ENCODE measurements at places on chromosomes 5 and 9.

- DNase-seq = no peak
Observed at GRCh38 chr9:123335193-123335985, 20.6 kb upstream of the CRB2 start.

DNA sequence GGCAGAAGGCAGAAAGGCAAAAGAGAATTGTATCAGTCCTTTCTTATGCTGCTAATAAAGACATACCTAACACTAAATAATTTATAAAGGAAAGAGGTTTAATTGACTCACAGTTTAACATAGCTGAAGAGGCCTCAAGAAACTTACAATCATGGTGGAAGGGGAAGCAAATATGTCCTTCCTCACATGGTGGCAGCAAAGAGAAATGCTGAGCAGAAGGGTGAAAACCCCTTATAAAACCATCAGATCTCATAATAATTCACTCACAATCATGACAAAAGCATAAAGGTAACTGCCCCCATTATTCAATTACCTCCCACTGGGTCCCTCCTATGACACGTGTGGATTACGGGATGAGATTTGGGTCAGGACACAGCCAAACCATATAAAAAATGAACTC, 312.5 kb upstream of the PTGER4 start:
- DNase-seq = no peak

GRCh38 chr5:95959051-95959887, 2.4 kb downstream of the ELL2 start:
- DNase-seq = no peak

DNA sequence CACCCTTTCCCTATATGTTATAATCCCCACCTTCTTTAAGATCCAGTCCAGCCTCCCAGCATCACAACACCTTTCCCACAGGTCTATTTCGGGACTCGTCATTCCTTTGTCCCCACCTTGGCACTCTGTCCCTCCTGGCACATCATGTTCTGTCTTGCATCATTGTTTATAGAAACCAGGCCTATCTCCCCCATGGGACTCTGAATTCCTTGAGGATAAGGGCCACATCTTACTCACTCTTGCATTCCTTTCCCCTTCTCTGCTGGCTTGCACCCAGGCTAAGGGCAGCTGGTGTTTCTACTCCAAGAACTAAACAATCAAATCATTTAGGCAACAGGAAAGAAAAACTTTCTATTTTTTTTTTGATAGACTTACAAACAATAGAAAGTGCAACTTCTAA, 205.7 kb downstream of the AGTPBP1 start:
- DNase-seq = no peak

GRCh38 chr5:67799732-67800234, 415.8 kb upstream of the PIK3R1 start:
- no peak for DNase-seq

DNA sequence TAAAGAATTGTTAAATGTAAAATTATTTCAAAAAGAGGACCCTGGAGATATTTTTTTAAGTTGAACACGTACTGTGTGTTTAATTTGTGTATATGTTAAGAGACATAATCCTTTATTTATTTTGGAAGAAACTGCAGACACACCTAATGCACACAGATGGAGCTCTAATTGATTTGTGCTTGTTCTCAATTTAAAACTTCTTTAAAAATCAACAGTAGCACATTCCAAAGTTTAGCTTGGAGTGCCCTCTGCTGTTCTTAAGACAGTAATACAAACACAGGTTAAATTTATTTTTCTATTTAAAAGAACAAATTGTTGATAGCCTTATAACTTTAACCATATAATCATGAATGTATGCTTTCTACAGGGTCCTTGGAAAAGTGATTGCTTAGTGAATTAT, 277.6 kb upstream of the ADAMTS16 start:
- no peak for DNase-seq

GRCh38 chr5:547086-547924, 23.1 kb upstream of the SLC9A3 start:
- DNase-seq = no peak

DNA sequence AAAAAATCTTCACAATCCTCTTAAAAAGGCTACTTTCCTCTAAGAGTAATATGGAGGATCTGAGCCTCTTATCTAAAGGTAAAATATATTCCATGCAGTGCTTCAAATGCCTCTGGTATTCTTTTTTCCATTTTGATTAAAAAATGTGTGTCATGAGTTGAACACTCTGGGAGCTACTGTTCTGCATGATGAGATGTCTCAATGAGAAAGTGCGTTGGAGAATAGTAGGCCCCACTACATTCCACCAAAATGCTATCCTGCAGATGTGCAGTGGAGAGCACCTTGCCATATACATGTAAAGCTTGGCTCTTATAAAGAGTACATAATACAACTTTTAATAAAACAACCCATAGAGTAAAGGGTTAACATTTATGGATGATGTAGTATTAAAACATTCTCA, 26.3 kb downstream of the ALDH1A1 start:
- no peak for DNase-seq

GRCh38 chr5:168897387-168898122, 318.4 kb upstream of the PANK3 start:
- no peak for DNase-seq

DNA sequence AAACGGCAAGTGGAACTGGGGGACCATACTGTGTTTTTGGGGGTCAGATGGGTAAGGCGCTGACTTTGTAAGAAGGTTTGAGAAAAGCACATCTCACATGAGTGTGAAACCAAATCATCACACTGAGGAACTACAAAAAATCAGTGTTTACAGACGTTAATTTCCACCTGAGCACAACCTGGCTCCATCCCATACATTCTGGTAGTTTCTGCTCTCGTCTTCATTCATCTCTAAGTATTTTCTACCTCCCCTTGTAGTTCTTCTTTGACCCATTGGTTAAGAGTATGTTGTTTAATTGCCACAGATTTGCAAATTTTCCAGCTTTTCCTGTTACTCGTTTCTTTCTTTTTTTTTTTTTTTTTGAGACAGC, 8.9 kb upstream of the DPP7 start:
- no peak for DNase-seq

GRCh38 chr5:159438092-159438491, 107.8 kb upstream of the IL12B start:
- no peak for DNase-seq

DNA sequence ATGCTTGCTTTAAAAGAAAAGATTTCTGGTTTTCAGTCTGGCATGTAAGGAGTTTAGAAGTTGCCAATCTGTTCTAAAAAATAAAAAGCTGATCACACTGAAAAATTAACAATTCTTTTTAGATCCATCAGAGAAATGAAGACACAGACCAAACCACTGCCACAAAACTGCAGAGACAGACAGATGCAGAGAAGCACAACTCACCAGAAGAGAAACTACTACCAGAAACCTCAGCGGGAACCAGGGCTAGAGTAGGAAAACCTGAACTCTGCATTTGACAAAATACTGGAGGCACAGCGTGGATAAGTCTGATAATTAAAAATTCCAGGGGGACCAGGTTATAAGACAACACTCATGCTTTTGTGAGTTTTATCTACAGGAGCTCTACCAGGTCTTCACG, 28.8 kb downstream of the FBXL17 start:
- no peak for DNase-seq

GRCh38 chr5:4676934-4677333, 463.2 kb upstream of the ADAMTS16 start:
- DNase-seq = no peak

DNA sequence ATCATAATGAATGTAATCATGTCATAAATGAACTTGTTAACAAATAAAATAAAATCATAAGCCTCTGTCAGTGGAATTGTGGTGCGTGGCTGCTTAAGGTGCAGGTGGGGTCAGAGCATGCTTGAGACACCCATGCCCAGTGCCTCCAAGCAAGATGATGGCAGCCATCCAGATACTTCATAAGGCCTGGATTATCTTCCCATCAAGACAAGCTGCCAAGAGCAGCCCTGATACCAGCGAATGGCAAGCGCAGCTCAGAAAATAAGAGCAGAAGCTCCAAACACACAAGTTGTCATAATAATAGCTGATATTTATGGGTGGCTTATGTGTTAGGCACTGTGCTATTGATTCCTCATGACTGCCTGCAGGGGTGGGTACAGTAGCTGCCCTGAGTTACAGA, 21.8 kb upstream of the LMX1B start:
- no peak for DNase-seq

DNA sequence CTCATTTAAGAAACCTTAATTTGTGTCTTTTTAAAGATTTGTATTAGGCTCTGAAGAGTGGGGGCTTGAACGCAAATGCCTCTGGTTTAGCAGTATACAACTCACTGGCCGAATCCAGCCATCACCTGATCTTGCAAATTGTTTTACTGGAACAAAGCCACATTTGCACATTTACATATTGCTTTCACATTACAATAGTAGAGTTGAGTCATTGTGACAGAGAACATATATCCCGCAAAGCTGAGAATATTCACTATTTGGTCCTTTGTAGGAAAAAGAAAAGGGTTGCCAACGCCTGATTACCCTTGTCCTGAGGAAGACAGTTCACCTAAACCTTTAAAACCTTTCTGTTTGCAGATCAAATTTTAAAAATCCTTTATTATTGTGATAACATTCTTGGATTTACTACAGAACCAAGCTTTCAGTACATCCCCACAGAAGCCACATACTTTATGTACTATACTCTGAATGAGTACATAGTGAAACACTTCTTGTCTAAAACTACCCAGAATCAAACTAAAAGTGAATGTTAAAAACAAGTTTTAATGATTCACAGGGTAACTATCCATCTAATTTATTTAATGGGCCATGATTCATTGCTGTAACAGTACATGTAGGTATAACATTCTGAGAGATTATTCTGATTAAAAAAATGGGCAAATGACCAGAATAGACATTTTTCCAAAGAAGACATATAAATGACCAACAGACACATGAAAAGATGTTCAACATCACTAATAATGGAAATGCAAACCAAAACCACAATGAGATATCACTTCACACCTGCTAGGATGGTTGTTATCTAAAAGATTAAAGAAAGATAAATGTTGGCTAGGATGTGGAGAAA, 161.0 kb downstream of the SLC25A46 start:
- peak; percentile 11 for DNase-seq

DNA sequence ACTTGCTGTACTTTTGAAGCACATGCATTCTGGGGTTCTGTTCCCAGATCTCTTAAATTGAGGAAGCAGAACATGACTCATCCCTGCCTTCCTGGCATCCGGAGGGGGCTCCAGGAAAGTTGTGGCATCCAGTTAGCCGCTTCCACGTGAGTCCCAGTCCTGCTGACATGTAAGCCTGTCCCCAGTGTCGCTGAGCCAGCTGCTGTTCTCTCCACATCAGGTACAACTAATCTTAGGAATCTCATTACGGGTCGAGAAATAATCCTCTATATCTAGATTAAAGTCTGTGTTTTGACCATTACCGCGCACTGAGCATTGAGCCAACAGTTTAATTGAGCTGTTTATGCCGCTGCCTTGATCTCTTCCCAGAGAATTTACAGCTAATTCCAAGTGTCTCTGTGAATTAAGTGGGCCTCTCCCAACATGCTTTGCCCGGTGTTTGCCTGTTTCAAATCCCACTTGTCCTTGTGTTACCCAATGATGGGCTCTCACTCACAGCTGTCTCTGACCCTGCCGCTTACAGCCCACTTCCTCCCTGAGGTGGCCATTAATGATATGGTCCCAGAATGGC, 10.5 kb upstream of the SHB start:
- no peak for DNase-seq

- DNase-seq = no peak
Observed at GRCh38 chr9:134605966-134606357, 35.6 kb upstream of the COL5A1 start.

- no peak for DNase-seq
Observed at GRCh38 chr5:31221001-31221400, 27.5 kb downstream of the CDH6 start.

DNA sequence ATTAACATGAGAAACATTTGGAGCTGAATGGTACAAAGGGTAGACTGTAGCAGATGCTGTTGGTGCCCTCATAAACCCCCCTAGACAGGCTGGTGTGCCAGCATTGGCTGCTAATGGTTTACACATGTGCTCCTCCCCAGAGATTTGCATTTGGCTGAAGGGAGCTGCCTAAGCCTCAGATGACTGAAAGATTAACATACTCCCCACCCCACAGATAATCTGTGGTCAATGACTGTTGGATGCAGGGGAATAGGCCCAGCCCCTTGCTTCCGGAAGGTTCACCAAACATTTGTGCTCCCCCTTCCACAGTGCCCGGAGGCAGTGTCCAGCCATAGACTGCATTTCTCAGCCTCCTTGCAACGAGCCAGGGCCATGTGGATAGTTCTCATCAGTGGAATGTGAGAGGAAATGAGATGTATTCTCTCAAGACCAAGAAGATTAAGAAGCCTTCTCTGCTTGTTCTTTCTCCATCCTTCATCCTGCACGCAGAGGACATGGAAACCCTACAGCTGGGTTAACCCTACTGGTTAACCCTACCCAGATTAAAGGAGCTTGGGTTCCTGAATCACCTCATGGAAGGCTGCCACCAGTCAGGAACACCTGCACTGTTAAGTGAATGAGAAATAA, 79.6 kb downstream of the PHAX start:
- DNase-seq = peak; percentile 36

DNA sequence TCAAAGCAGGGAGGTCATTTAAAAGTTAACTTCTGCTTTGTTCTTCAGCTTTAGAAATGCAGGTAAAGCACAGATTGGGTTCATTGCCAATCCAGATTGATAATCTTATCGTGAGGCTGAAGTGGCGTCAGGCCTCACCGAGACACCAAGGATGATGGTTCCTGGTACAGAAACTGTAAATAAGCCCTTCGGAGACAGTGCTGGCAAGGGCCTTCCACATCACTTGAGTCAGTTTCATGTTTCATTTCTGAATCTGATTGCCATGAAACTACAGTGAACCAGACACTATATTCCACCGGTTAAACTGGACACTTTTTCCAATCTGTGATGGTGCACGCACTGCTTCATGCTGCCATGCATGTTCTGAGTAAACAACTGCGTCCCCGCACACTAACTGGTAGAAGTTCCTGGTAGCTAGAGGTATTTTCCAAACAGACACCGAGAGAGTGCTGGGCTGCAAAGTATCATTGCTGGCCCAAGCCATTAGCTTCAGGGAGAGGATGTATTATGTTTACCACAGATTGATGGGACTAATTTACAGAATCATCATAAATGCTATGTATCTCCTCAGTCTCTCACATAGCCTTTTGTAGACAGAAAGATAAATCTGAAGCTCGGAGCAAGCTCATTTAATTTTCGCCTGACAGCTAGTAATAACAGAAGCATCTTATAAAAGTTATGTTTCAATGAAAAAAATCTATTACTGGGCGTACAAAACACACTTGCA, 336.1 kb downstream of the GLIS3 start:
- no peak for DNase-seq

GRCh38 chr5:142958944-142959682, 188.9 kb downstream of the ARHGAP26 start:
- DNase-seq = no peak

GRCh38 chr5:141623186-141623585, 4.4 kb upstream of the DIAPH1 start:
- peak; percentile 57 for DNase-seq
